ENCODE measurements at places on chromosomes 1 and 21. TPM values are rescaled to one million over a fixed set of nuclear protein-coding genes. Genes with fewer than 3 reads are reported as not detected.
A peak's percentile ranks its signal among the peaks of the same experiment; 100 is the strongest.

LDLRAD1 gene
- total RNA-seq, result not detected

GNG4 gene
- 12.8 TPM for total RNA-seq

DNA sequence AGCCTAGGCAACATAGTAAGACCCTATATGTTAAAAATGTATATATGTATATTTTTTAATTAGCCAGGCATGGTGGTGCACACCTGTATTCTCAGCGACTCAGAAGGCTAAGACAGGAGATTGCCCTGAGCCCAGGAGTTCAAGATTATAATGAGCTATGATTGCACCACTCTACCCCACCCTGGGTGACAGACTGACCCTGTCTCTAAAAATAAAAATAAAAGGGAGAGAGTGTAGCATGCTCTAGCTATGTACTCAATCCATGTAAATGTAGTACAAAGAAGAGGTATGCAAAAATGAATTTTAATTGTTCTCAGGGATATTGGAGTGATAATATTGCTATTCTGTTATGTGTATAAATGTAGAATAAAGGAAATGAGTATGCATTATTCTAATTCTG, 52.9 kb upstream of the DARS2 start:
- no peak overlapping the region for H3K27ac ChIP-seq
- DNase-seq, result no peak
- H3K4me1 ChIP-seq, result no peaks in the 10 kb centered on the region
- no peak overlapping the region for H3K4me3 ChIP-seq

DNA sequence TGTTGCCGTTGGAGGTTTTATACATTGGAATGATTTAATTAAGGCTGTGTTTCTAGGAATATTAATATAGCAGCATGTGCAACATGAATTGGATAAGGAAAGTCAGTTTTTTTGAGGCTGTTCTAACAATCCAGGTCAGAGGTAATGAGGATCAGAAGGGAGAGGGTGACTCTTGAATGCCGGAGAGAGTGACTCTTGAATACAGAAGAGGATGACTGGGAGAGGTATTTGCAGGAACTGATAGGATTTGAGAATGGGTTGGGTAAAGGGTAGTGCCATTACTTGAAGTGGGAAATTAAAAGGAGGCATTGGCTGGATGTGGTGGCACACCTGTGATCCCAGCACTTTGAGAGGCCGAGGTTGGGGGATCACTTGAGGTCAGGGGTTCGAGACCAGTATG, 55.6 kb upstream of the MACF1 start:
- peaks cover 17% of the 10 kb centered on the region for H3K4me1 ChIP-seq
- no peak overlapping the region for H3K4me3 ChIP-seq
- H3K36me3 ChIP-seq, result no peaks in the 10 kb centered on the region

- no peak for DNase-seq
- no peaks in the 10 kb centered on the region for H3K27me3 ChIP-seq
- no peaks in the 10 kb centered on the region for H3K36me3 ChIP-seq
- H3K4me3 ChIP-seq, result no peak overlapping the region
Measured at GRCh38 chr1:164628772-164629171, 69.8 kb downstream of the PBX1 start.

DNA sequence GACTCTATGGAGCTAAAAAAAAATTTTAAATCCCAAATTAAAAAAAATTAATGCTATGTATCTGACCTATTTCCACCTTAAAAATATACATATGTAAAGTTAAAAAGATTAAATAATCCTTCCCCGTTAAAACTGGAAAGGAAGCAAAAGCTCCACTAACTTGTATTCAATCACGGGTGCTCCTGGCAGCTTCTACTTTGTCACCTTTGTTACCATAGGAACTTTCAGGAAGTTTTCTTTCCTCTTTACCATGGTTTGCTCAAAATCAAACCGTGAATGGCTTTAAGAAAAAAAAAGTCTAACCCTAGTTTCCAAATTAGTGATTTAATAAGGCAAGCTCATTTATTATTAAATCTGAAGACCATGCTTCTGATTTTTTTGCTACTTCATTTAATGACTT, 3.5 kb downstream of the GPATCH2 start:
- no peaks in the 10 kb centered on the region for H3K27me3 ChIP-seq
- no peak overlapping the region for H3K27ac ChIP-seq
- H3K4me1 ChIP-seq, result no peaks in the 10 kb centered on the region
- no peak for DNase-seq
- no peak overlapping the region for H3K4me3 ChIP-seq

- DNase-seq, result no peak
- no peaks in the 10 kb centered on the region for H3K27me3 ChIP-seq
- no peak overlapping the region for H3K4me3 ChIP-seq
- H3K4me1 ChIP-seq, result no peaks in the 10 kb centered on the region
Measured at GRCh38 chr1:186633116-186633515, 47.1 kb downstream of the PTGS2 start.

DNA sequence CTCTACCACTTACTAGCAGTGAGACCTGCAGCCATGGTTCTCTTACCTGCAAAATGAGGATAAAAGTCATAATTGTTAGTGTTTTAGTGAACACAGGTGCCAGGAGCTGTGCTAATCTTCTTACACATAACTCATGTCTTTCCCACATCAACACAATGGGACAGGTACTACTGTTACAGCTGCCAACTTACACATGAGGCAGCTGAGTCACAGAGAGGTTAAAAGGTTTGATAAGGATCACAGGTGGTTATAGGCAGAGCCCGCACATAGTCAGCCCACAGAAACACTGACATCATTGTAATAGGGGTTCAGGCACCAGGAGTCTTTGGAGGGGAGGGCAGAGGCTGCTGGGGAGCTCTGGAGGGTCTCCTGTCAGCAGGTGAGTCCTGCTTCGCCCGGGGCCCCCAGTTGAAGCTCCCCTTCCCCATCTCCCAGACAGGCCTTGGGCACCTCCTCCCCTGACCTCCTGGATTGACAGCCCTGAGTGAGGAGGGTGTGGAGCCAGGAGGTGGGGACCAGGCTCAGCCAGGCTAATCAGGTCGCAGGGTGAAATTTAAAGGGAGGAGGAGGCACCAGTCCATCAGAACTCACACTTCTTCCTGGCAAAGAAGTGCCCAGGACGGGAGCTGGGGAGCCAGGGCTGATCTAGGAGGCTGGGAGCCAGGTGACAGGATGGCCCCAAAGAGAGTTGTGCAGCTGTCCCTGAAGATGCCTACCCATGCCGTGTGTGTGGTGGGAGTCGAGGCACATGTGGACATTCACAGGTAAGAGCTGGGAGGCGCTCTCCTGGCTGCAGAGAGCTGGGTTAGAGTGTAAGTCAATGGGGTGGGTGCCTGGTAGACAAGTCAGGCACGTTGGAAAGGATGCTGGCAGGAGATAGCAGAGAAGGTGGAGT, at the start of gene PADI1:
Gene PADI1 (plus strand): TSS at position 583 of the 895 bp plus-strand sequence. CDS start 90 bp downstream, at position 673.
- no peak for DNase-seq
- H3K4me1 ChIP-seq, result peaks cover 9% of the 10 kb centered on the region
- H3K36me3 ChIP-seq, result no peaks in the 10 kb centered on the region
- no peak within 1 kb of the TSS for H3K27ac ChIP-seq
- H3K4me3 ChIP-seq, result no peak within 1 kb of the TSS

DNA sequence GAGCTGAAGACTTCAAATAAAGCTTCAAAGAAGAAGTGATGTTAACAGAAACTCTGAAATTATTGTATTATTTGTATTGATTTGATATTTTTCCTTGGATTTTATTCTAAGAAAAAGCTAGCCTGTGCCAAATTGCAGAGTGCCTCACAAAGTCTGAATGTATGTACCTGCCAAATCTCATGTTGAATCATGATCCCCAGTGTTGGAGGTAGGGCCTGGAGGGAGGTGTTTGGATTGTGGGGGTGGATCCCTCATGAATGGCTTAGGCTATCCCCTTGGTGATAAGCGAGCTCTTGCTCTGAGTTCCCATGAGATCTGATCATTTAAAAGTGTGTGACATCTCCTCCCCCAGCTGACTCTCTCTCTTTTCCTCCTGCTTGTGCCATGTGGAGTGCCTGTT, 43.6 kb downstream of the ACKR1 start:
- H3K36me3 ChIP-seq, result no peaks in the 10 kb centered on the region
- no peaks in the 10 kb centered on the region for H3K27me3 ChIP-seq
- H3K4me1 ChIP-seq, result peaks cover 9% of the 10 kb centered on the region
- no peak for DNase-seq
- H3K27ac ChIP-seq, result no peak overlapping the region
- peak overlapping the region; percentile 28 for H3K4me3 ChIP-seq

DNA sequence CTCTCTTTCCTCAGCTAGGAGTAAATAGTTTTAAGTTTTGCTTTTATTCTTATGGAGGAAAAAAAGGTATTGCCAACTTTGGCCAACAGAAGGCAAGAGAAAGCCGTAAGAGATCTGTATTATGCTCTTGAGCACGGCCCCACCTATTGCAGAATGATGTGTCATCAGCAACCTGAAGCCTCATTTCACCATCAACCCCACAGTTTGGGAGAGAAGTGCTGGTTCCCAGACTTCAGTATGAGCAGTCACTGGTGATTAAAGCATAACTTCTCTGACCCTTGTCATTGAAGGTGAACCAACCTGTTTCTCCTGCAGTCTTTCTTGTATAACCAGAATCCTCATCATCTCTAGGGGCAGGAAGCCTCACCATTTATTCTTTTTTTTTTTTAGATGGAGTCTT, 100.2 kb downstream of the SIPA1L2 start:
- no peak for DNase-seq
- H3K27me3 ChIP-seq, result no peaks in the 10 kb centered on the region
- H3K36me3 ChIP-seq, result peaks cover 28% of the 10 kb centered on the region
- H3K4me3 ChIP-seq, result no peak overlapping the region

LIN28A gene
- total RNA-seq, result 1,041 TPM

DNA sequence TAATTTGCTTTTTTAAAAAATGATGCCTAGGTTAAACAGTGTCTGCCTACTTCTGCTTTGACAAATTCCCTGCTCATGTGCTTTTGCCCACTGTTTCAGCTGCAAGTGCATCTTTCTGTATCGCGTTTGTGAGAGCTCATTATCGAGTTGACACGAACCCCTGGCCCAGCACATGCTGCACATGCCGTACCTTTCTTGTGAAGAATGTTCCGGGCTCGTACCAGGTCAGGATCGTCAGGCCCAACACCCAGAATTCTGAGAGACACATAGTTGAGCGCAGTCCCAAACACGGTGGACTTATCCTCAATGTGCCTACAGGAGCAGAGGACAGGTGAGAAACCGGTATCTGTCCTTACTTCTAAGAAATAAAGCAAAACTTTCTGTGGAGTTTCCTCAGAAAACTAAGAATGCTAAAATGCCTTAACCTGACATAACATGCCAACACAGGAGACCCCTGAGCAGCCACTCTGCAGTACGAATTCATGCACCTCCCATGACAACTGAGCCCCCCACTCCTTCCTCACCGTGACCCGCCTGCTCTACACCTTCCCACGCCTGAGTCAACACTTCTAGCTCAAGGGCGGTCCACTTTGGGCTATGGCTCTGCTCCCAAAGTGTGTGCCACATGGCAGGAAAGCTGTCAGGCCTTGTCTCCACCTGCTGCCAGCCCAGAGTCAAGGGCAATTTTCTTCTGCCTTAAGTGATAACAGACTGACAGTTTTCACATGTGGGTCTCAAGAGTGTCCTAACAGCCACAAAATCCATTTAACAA, 6.7 kb downstream of the LSS start:
- peaks cover 29% of the 10 kb centered on the region for H3K36me3 ChIP-seq
- DNase-seq, result no peak
- no peaks in the 10 kb centered on the region for H3K4me1 ChIP-seq
- no peak overlapping the region for H3K4me3 ChIP-seq

- H3K27me3 ChIP-seq, result no peaks in the 10 kb centered on the region
- no peaks in the 10 kb centered on the region for H3K36me3 ChIP-seq
- H3K27ac ChIP-seq, result no peak overlapping the region
- peak; percentile 77 for DNase-seq
- H3K4me1 ChIP-seq, result peaks cover 8% of the 10 kb centered on the region
- no peak overlapping the region for H3K4me3 ChIP-seq
Measured at GRCh38 chr1:151934048-151934493, 24.8 kb upstream of the THEM4 start.

SERBP1 gene
- 331 TPM for total RNA-seq

LCE3D gene
- not detected for total RNA-seq

ANGPTL3 gene
- not detected for total RNA-seq

DNA sequence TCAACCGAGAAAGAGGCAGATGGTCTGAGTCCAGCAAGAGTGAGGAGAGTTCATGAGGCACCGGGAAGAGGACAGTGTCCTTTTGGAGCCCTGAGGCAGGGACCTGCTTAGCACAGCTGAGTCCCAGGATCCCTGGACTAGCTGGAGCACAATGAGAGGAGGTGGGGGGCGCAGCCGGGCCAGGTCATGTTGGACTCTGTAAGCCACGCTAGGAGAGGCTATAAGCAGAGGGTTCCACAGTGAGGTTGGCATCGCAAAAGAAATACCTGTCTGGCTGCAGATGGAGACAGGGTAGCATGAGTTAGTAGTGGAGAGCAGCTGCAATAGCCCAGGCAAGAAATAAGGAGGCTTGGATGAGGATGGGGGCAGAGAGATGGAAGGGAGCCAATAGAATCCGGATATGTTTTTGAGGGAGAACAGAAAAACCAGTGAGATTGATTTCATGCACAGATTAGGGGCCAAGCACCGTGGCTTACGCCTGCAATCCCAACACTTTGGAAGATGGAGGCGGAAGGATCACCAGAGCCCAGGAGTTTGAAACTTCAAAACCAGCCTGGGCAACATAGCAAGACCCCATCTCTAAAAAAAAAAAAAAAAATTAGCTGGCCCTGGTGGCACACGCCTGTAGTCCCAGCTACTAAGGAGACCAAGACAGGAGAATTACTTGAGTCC, 98.2 kb downstream of the DHRS3 start:
- H3K4me3 ChIP-seq, result no peak overlapping the region
- DNase-seq, result no peak
- no peak overlapping the region for H3K27ac ChIP-seq
- H3K4me1 ChIP-seq, result no peaks in the 10 kb centered on the region
- no peaks in the 10 kb centered on the region for H3K27me3 ChIP-seq

DNA sequence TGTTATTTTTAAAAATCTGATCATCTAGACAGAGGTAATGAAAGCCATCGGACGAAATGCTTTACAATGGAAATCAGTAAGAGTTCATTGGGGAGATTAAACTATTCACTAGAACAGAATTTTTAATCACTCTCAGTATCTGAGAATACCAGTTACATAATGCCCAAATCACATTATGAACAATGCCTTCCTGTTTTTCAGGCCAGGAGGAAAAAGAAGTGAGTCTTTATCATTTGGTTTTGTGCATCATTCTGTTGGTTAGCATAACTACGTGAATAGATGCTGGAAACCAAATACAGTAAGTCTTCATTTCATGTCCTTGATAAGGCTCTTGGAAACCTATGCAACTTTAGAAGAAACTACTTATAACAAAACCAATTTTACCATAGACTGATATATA, 18.0 kb upstream of the ASB17 start:
- H3K27me3 ChIP-seq, result no peaks in the 10 kb centered on the region
- no peaks in the 10 kb centered on the region for H3K36me3 ChIP-seq
- H3K27ac ChIP-seq, result no peak overlapping the region
- DNase-seq, result no peak
- H3K4me3 ChIP-seq, result no peak overlapping the region

MYCL gene
- 39.5 TPM for total RNA-seq

Measured in endodermal cell (in vitro differentiated cells).